Endodermal cell (in vitro differentiated cells): ENCODE measurements at places on chromosomes 13 and 19. TPM values are rescaled to one million over a fixed set of nuclear protein-coding genes. Genes with fewer than 3 reads are reported as not detected.
A peak's percentile ranks its signal among the peaks of the same experiment; 100 is the strongest.

GRCh38 chr19:29681422-29682235, 16.4 kb downstream of the PLEKHF1 start:
- H3K4me3 ChIP-seq: no peak overlapping the region
- H3K27me3 ChIP-seq: no peaks in the 10 kb centered on the region
- no peak for DNase-seq
- no peaks in the 10 kb centered on the region for H3K4me1 ChIP-seq
- H3K27ac ChIP-seq: no peak overlapping the region

DNA sequence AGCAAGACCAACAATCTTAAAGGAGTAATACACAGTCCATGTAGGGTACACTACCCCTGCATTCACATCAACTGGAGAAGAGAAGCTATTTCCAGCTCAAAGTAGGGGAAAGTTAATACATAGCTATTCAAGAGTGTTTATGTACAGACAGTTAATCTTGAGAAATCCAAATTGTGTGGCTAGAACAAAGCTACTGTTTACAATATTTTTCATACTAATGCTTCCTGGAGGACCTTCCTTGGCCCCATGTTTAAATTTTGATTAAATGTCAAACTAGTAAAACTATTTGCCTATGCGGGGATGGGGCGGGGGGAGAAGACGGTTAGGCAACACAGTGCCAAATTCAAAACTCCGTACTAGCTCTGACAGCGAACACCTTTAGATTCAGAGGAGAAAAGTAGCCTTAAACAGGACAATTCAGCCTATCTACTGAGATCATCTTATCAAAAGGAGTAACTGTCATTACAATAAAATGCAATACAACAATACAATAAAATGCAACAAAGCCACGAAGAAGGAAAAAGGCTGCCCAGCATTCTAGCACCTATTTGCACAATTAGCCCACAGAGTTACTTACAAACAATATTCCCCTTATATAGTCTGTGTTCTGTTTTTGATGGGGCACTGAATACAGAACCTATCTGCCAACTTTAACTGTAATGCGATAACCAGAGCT, 29.1 kb downstream of the BRD4 start:
- no peak overlapping the region for H3K27ac ChIP-seq
- H3K27me3 ChIP-seq: no peaks in the 10 kb centered on the region
- H3K4me1 ChIP-seq: no peaks in the 10 kb centered on the region
- H3K36me3 ChIP-seq: peaks cover 11% of the 10 kb centered on the region
- no peak overlapping the region for H3K4me3 ChIP-seq
- no peak for DNase-seq

- peak; percentile 75 for DNase-seq
- peaks cover 11% of the 10 kb centered on the region for H3K4me1 ChIP-seq
- peak overlapping the region; percentile 52 for H3K27ac ChIP-seq
- H3K4me3 ChIP-seq: peak overlapping the region; percentile 99
These were observed 2.5 kb downstream of the LDLR start for GRCh38 chr19:11091703-11092153.

OSCAR gene
- 0.20 TPM in 1 of 2 replicates, not detected in the other for total RNA-seq

ADGRE1 gene
- total RNA-seq: not detected in 2 replicates
